ENCODE measurements at places on chromosomes 7 and 10.
A peak's percentile ranks its signal among the peaks of the same experiment; 100 is the strongest.

GRCh38 chr10:113450046-113450804 lies 102.6 kb upstream of the HABP2 start:
- DNase-seq: no peak

GRCh38 chr7:8362723-8363369 lies 70.6 kb upstream of the NXPH1 start:
- DNase-seq: peak; percentile 46

GRCh38 chr7:69889338-69889975 lies 291.2 kb downstream of the AUTS2 start:
- DNase-seq: no peak

GRCh38 chr7:102426268-102427018 lies 6.9 kb upstream of the ORAI2 start:
- peak; percentile 93 for DNase-seq

- no peak for DNase-seq
These were observed 105.5 kb downstream of the TES start for GRCh38 chr7:116315803-116316202.

GRCh38 chr10:26483554-26483953 lies 45.4 kb downstream of the APBB1IP start:
- no peak for DNase-seq

DNA sequence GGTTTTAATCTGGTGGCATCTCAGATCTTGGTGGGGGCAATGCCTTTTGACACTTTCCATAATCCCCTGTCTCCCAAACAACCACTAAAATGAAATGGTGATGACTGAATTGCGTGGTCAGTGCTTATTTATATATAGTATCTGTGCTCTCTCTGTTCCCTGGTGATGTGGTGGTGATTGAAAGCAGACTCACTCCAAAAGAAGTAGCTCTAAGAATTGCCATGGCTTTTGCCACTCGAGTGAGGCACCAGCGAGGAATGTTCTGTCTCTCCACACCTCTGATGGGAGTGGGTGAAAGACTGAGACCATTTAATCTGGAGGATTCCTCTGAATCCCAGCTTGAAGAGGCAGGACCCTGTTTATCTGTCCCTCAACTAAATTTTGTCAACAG lies 2.8 kb downstream of the DUSP5 start:
- DNase-seq: no peak

DNA sequence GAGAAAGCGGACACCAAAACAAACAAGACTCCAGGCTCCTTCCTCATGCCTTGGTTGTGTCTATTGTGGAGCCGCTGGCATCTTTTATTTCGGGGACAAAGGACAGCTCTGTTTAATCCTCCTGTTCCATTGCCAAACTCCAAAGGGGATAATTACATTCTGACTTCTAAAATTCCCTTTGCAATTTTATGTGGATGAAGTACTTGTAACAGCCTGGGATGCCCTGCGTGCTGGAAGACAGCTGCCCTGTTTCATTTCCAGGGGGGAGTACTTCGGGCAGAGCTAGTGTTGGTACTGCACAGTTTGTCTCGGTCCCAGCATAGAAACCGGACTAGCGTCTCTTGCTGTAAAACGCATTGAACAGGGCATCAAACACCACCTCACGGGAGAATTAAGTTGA lies 90.9 kb downstream of the BAMBI start:
- no peak for DNase-seq

- no peak for DNase-seq
These were observed 55.3 kb downstream of the SLC25A13 start for GRCh38 chr7:96266580-96266979.

DNA sequence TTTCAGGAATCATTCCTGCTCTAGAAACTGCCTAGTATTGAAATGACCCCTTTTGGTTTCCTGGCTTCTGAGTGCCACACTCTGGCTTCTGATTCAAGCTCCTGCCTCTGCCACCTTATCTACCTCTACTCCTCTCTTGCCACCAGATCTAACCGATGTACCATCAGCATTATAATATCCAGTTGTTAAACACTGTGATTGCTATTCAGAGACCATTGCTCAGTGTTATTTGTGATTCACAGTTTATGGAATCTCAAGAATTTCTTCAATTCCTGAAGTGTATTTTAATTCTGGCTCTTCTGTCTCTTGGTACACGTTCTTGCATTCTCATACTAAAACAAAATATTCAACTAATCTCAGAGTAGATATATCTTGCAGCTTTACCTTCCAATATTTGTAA lies 88.7 kb downstream of the DYNC1I1 start:
- no peak for DNase-seq

DNA sequence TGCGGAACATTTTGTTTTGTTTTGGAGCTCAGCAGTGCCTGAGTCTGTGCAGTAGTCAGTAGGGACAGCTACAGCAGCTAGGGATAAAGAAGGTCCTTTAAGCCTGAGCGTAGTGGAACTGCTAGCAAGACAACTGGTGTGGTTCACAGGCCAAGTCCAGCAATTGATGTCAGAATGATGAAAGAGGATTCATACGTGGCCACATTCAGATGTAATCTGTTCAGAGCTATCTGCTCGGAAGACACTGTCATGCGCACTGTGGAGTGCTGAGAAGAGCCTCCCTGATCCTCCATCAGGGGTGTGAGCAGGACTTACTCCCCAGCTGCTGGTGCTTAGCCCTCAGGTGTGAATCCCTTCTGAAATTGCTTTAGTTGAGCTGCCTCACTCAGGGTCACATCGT lies 79.6 kb upstream of the ANKRD1 start:
- no peak for DNase-seq

- no peak for DNase-seq
These were observed 80.7 kb upstream of the RPA3 start for GRCh38 chr7:7799138-7799537.

GRCh38 chr7:28672397-28672797 lies 260.1 kb downstream of the CREB5 start:
- no peak for DNase-seq

DNA sequence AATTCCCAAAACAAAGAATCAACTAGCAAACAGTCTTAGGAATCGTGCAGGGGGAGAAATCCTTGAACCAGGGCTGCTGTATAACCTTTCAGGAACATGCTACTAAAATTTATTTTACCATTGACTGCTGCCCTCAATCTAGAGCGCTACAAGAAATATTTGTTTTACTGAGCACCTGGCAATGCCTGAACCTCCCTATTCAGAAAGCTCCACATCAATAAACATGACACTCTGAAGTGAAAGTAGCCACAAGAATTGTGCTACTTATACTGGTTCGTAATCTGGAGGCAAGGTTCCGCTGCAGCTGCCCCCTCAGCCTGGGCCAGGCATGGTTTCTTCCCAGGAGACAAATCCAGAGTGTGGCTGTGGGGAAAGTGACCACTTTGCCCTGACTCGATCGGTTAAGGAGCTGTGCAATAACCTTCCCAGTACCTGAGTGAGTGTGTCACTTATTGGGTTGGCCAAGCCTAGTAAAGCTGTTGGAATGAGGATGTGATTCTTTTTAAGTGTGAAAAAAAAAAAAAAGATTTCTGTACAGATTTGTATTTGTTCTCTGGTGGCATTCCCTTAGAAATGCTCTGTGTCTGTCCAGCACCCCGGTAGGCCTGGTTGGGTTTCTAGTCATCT lies 7.7 kb downstream of the VWA2 start:
- DNase-seq: no peak

DNA sequence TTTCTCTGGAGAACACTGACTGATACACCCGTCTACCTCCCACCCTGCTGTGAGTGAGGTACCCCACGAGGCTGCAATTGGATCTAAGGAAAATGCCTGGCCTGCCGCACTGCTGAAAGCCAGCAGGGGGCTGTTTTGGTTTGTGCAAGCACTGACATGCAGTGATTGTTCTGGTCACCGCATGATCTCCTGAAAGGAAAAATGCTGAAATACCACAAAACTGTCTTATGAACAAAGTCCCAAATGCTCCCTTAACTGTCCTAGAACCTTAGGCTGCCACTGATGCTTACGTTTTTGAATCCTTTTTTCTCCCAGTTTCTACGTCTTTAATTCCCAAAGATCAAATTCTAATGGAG lies 132.7 kb downstream of the JCAD start:
- no peak for DNase-seq

- no peak for DNase-seq
These were observed 31.2 kb downstream of the FAM171A1 start for GRCh38 chr10:15339892-15340291.

DNA sequence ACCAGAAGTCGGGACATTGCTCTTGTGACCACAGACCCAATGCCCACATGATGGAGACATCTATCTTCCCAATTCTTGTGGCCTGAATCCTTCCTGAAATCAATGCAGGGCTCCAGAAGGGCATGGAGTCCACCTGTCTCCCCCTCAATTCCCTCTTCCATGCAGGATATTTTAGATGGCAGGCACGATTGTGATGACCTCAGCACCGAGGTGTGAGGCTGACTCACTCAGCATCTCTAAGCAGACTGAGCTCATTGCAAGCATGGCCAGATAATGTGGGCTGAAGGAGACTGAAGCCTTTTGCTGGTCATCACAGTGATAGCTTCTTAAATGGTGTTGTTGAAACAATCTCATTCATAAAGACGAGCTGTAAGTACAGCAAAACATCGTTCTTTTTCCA lies 374.9 kb upstream of the PODXL start:
- DNase-seq: no peak

- DNase-seq: no peak
These were observed 127.2 kb downstream of the SRI start for GRCh38 chr7:88092676-88092999.

DNA sequence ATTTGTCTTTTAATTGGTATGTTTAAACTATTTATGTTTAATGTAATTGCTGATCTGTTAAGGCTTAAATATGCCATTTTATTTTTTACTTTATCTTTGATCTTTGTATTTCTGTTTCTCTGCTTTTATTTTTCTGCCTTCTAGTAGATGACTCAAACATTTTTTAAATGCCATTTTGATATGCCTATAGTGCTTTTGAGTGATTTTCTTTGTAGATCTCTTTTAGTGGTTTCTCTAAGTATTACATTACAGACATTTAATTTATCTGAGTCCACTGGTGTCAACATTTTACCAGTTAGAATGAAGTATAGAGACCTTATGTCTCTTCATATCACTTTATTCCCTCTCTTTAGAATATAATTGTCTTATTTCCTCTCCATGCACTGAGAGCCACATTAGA lies 32.7 kb downstream of the IL6 start:
- no peak for DNase-seq

DNA sequence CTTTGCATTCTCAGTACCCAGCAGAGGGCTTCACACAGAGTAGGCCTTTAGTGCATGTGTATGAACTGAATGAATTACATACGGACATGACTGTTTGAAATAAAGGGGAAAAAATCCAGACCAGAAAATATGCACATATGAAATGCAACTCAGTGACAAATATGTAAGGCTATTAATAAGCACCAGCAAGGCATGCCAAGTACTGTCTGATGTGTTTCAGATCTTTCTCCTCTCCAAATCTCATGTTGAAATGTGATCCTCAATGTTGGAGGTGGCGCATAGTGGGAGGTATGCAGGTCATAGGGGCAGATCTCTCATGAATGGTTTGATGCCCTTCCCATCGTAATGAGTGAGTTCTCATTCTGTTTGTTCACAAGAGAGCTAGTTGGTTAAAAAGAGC lies 87.3 kb upstream of the TOMM7 start:
- DNase-seq: no peak

GRCh38 chr7:100008525-100008924 lies 6.9 kb upstream of the ZKSCAN1 start:
- no peak for DNase-seq

GRCh38 chr10:117928741-117929140 lies 118.0 kb downstream of the RAB11FIP2 start:
- peak; percentile 52 for DNase-seq

- DNase-seq: no peak
These were observed 601.1 kb downstream of the ARL4A start for GRCh38 chr7:13288516-13288915.

DNA sequence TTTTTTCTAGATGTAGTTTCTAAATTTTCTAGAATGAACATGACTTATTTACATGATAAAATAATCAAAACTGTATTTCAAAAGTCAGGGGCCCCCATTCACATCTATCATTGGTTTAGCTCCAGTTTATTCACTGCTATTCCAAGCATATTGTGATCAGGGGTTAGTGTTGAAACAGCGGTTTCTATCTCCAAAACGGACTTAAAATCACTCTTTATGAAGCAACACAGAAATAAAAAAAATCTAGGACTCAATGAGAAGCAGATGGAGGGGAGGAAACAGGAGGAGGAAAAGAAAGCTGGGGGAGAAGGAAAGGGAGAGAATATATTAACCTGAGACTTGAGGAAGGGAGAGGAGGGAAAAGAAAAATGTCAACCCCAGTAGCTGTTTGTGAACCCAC lies 14.8 kb upstream of the CH25H start:
- no peak for DNase-seq

- no peak for DNase-seq
These were observed 48.9 kb upstream of the FHIP2A start for GRCh38 chr10:114772496-114773196.

GRCh38 chr7:140694592-140694991 lies 1.9 kb upstream of the NDUFB2 start:
- no peak for DNase-seq

GRCh38 chr7:17340655-17341054 lies 42.2 kb downstream of the AHR start:
- no peak for DNase-seq

DNA sequence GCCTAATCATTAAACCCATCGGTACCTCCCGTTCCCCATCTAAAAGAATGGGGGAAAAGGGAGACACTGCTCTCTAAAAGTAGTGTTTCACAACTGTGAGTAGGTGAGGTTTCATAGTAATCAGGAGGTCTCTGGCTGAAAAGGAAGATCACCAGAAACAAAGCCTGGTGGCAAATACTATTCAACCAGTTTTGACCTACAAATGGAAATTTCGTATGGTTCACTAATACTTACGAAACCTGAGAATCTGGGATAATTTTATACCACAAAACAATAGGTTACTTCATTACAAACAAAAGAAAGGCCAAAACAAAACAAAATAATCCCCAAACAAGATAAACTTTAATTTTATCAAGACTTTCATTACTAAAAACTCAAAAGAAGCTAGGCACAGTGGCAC lies 28.4 kb upstream of the ANLN start:
- DNase-seq: no peak

- DNase-seq: no peak
These were observed 2.2 kb upstream of the PON3 start for GRCh38 chr7:95398155-95398940.

GRCh38 chr7:116836911-116837310 lies 25.5 kb upstream of the CAPZA2 start:
- no peak for DNase-seq

- peak; percentile 54 for DNase-seq
These were observed 182.5 kb upstream of the AKR1E2 start for GRCh38 chr10:4643471-4643870.

- peak; percentile 44 for DNase-seq
These were observed 45.0 kb upstream of the IFRD1 start for GRCh38 chr7:112405286-112405685.

DNA sequence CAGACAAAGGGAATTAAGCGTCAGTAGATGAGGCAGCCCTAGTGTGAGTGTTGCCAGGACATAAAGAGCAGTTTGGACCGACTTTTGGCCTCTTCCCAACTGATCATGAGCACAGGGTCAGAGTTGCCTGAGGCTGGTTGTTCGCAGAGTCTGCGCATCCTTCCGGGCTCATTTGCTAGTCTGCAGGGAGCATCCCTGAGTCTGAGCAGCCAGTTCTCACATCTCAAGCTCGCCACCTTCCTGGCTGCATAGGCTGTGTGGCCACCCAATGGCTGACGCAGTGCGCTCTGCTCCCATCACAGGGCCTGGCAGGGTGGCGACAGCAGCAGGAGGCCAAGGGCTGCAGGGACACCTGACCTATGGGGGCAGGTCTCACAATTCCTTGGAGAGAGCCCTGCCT lies 5.0 kb downstream of the GAD2 start:
- no peak for DNase-seq

GRCh38 chr7:37346761-37347160 lies 101.9 kb downstream of the ELMO1 start:
- DNase-seq: no peak

GRCh38 chr7:143408252-143408685 lies 387 bp downstream of the EPHA1 start:
- DNase-seq: no peak
